ENCODE measurements at places on chromosomes 16 and 17.

- DNase-seq, result no peak
Measured at GRCh38 chr16:15950161-15950854, 892 bp downstream of the ABCC1 start.

DNA sequence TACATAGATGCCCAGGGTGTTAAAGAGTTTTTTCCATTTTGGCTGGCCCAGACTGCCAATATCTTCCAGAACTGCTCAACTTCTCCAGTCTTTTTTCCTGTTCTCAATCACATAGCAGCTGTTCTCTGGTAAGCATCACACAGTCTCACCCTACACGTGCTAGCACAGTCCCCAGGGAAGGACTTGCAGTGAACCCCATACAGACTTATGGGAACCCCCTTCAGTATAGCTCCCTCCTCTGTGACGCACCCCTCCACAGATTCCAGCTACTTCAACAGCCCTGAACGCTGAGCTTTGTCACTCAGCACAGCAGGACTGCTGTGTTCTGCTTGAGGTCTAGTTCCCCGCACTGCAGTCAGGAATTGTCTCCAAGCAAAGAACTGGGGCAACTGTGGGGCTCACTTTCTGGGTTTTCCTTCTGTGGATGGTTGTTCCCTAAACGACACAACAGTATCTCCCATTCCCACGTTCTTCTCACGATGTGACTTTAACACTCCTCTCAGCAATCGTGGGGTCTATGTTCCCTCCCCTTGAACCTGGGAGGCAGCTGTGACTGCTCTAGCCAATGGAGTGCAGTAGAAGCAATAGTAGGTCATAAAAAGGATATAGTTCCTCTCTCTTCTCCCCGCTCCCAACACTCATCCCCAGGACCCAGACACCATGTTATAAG lies 3.6 kb downstream of the MMP28 start:
- DNase-seq, result no peak

GRCh38 chr17:8836821-8837562 lies 30.5 kb downstream of the PIK3R6 start:
- no peak for DNase-seq

DNA sequence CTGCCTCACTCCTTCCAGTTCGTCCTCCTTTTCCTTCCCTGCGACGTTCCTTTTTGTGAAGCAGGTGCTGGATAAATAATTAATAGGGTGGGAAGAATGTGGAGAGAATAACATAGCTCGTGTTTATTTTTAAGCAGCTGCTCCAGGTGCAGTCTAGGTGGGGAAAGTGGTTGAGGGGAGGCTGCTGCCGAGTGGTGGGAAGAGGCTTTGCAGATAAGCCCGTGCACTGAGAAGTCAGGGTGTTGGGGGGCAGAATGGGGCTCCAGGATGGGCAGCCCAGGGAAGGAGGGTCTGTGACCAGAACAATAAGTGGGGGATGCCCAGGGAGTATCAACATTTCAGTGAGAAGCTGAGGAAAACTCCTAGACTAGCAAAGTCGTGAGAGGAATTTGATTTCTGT lies 300.5 kb downstream of the CPPED1 start:
- no peak for DNase-seq

- no peak for DNase-seq
Measured at GRCh38 chr17:79678091-79678735, 52.5 kb upstream of the ENPP7 start.

DNA sequence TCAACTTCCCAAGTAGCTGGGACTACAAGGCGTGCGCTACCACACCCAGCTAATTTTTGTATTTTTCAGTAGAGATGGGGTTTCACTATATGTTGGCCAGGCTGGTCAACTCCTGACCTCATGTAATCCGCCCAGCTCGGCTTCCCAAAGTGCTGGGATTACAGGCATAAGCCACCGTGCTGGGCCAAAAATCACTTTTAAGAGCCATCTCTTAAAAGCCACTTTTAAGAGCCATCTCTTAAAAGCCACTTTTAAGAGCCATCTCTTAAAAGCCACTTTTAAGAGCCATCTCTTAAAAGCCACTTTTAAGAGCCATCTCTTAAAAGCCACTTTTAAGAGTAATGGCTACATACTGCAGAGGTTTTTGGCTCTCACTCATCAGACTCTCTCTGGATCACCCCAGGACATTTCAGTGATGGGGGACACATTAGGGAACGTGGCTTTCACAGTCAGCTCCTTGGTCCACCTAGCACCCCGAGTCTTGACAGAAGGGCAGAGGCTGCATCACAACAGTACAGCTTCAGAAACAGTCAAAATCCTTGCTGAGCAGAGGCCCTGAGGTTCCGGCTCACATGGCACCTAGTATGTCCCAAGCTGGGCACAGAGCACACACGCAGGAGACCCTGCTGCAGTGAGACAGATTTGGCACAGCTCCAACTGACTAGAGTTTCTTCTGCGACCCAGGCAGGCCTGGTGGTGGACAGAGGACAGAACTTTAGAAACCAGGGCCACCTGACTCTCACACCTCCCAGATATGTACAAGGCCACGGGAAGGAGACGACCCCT lies 23.6 kb downstream of the RANBP10 start:
- no peak for DNase-seq

- DNase-seq, result peak; percentile 72
Measured at GRCh38 chr17:40443196-40443987, at the start of gene IGFBP4. IGFBP4 (plus strand) TSS chr17:40443450; CDS start chr17:40443736, 286 bp downstream.

DNA sequence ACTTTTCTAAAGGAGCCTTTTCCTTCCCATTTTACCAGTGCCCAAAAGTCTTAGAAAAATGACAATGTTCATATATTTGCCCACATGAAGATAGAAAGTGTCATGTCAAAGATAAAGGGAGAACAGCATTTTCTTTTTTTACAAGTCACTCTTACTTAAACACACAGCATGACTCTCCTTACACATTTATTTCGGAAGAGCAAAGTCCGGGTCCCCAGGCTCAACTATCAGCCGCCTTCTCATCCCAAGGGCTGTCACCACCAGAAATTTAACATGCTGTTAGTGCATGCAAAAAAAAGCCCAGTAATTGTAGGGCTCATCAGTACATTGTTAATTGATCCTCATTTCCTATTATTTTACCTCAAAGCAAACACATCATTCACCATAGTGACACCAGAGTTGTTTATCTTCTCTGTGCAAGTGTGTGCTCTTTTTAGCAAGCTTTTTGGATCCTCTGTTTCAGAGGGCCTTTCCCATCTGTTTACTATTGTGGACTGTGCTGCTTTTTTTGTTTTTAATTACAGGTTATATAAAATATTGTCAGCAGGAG lies 560.3 kb downstream of the WWOX start:
- no peak for DNase-seq

- DNase-seq, result no peak
Measured at GRCh38 chr17:4331614-4332013, 34.9 kb downstream of the UBE2G1 start.

DNA sequence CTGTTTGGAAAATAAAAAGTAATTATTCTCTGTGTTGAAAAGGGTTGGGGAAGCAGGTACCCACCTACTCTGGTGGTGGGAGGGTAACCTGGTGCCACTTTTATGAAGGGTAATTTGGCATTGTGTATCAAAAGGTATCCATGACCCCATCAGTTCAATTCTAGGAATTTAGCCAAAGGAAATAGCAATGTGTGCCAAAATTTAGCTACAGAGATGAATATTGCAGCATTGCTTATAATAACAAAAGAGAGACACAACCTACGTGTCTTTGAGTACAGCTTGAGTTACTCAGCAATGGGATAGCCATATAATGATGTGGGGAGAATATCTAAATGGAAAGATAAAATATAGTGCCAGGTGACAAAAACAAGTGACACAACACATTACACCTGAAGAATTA lies 170.7 kb downstream of the NTN1 start:
- DNase-seq, result no peak

DNA sequence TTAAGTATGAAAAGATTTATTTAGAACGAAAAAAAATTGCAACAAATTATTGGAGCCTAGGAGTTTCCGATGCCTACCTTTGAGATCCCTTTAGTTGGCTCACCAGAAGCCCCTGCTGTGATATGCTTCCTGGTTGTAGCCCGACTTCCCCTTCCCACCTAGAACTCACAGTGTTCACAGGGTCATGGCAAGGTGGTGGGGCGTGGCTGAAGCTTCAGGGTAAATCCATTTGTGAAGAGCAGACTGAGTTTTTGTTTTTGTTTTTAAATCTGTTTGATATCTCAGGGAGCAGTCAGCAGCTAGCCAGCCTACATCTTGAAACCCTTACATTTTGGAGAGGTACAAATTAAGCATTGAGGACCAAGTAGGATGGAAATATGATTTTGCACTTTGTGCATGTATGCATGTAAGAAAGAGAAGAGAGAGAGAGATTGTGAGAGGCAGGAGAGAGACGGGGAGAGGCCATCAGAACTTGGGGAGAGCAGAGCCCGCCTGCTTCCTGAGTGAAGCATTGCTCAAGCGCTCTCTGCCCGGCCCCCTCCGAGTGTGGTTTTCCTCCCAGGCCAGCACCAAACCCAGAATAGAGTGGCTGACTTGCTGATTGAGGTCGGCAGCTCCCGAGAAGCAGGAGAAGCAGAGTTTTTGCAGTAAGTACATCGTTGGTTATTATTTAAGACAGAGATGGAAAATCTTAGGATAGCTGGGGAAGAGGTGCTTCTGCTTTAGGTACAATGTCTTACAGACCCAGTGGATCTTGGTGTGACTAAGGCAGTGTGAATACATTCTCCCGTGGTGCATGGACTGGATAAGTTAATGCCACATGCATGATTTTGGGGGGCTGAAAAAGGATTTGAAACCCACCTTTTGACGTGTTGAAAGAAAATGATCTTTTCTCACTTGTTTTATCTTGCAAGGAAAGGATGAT lies 64.2 kb downstream of the SPECC1 start:
- DNase-seq, result no peak

- DNase-seq, result no peak
Measured at GRCh38 chr16:1275791-1276579, 20.1 kb downstream of the TPSD1 start.

DNA sequence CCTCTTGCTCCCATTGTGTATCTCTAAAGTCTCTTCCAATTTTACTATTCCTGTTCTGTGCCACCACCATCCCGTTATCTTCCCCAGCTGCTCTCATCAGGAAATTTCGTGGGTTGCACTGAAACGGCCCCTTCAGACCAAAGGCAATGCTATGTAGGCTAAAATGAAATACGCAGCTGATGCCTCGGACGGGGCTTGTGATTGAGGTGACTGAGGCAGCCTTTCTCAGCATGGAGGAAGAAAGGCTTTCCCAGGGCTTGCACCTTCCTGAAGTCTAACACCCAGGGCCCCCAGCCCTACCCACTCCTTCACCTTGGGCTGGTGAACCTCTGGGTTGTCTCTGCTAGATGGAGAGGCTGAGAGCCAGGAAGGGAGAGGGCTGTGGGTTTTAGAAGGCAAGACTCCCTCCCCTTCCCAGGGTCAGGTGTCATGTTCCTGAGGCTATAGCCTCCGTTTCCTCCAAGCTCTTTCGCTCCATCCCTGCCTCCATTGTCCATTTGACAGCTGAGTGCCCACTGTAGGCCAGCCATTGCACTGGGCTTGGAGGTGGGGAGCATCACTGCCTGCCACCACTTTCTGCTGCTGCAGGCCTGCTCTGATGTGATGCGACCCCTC lies 7.8 kb downstream of the CCDC200 start:
- DNase-seq, result no peak

GRCh38 chr17:53234138-53234537 lies 588.6 kb upstream of the KIF2B start:
- DNase-seq, result no peak

- no peak for DNase-seq
Measured at GRCh38 chr16:75697571-75697970, 3.7 kb downstream of the DUXB start.

- DNase-seq, result no peak
Measured at GRCh38 chr16:55628306-55628968, 27.4 kb upstream of the SLC6A2 start.

DNA sequence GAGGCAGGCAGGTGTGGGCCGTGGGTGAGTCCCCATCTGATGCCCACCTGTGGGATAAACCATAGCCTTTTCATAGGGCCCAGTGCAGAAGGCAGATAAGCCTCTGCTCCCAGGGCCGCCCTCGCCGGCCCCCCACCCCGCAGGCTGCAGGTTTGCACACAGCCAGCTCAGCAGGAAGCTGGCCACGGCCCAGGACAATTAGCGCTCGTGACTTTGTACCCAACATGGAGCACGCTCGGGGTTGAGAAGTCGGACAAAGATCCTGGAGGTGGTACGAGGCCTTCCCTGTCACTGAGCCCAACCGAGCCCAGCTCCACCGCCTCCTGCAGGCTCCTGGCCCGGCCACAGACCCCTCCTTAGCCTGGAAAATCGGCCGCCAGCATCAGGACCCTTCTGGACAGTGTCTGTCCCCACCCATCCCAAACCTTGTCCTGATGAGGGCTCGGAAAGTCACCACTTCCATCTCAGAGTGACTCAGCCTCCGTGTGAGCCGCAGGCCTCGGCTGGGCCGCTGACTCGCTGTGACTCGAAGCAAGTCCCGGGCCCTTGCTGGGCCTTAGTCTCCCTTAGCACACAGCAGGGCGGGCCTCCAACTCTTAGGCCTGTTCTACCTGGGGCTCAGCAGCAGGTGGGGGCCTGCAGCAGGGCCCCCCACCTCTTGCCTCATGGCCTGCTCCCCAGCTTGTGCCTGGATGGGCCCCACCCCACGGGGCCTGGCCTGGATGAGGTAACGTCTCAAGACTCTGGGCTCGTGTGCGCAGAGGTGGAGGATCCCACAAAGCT lies 22.7 kb downstream of the FAM83G start:
- peak; percentile 60 for DNase-seq

DNA sequence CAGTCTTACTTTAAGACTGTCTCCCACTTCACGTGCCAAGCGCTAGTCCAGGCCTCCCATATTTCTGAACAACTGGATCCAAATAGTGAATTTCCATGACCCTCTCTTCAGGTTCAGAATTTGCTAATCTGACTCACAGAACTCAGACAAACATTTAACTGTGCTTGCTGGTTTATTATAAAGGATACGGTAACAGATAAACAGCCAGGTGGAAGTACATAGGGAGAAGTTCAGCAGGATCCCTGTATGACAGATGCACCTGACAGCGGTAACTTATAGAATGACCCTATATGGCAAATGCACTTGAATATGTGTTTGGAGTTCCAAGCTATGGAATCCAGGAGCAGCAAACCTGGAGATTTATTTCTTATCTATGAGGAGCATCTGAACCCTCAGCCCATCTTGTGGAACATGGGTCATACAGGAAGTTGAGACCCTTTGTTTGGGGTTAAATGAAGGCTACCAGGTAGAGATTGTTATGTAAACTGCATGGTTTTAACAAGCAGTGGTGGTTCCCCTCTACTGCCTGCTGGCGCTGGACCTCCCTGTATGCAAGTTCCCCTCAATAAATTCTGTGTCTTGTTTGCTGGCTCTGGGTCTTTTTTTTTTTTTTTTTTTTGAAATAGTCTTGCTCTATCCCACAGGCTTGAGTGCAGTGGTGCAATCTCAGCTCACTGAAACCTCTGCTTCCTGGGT lies 622.6 kb downstream of the KCNJ2 start:
- DNase-seq, result no peak

- DNase-seq, result peak; percentile 97
Measured at GRCh38 chr17:21457051-21458026, 81.2 kb downstream of the KCNJ12 start.

DNA sequence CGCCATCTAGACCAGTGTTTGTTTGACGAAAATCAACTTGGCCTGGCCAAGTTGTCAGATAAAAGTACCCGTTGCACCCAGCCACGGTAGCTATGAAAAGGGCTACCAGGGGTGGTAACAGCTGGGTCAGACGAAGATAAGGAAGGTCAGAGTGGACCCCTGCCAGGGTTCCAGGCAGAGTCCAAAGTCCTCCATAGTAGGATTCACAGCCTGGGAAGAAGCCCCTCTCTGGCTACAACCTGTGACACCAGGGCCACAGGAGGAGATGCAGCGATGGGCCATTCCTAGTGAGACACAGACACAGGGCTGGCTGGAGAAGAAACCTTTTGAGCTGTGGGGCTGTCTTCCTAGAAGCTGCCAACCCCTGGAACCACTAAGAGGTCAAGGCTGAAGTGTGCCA lies 39.3 kb downstream of the MEAK7 start:
- peak; percentile 24 for DNase-seq

Data from liver (tissue), 10 donors.